Prostate gland (tissue), 2 donors: ENCODE measurements at places on chromosomes 4 and X.
A peak's percentile ranks its signal among the peaks of the same experiment; 100 is the strongest.

DNA sequence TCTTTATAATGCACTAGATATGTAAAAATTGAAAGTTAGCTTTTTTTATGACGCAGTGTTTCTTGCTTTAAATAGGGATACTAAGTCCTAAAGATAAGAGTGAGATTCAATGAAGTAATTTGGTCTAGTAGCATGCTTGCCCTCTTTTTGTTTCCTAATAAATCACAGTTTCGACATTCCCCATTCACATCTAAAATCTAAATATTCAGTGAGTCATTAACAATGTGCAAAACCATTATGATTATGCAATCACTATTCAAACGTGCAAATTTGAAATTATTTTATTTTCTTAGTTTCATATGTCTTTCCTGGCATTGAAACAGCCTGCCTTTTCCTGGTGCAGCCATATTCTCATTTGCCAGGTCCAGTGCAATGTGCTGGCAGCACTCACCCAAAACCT lies 1350.5 kb upstream of the PABPC4L start:
- H3K27me3 ChIP-seq, result no peaks in the 10 kb centered on the region
- H3K4me1 ChIP-seq, result no peaks in the 10 kb centered on the region
- H3K4me3 ChIP-seq, result no peak overlapping the region
- DNase-seq, result no peak
- no peak overlapping the region for H3K27ac ChIP-seq
- no peaks in the 10 kb centered on the region for H3K36me3 ChIP-seq

GRCh38 chrX:72180539-72180938 lies 1.0 kb upstream of the PIN4 start:
- H3K4me1 ChIP-seq, result no peaks in the 10 kb centered on the region
- H3K36me3 ChIP-seq, result no peaks in the 10 kb centered on the region
- no peak overlapping the region for H3K4me3 ChIP-seq
- H3K27me3 ChIP-seq, result no peaks in the 10 kb centered on the region
- no peak for DNase-seq

DNA sequence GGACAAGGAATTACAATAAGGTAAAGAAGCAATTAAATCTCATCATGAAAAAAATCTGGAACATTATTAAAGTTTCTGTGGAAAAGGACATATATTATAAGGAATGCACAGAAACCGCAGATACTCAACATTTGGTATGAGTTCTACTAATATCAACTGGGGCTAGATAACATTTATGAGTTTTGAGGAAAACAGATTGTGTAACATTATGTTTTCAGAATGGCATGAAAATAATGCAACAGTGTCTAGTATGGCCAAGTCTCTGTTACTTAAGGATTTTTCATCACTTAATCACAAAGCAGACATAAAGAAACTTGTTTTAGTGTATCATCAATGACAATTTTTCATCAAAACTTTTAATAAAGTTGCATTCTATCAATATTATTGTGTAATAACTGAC lies 785.0 kb downstream of the GLUD2 start:
- H3K27ac ChIP-seq, result no peak overlapping the region
- no peaks in the 10 kb centered on the region for H3K27me3 ChIP-seq
- H3K36me3 ChIP-seq, result no peaks in the 10 kb centered on the region
- H3K4me1 ChIP-seq, result no peaks in the 10 kb centered on the region

DNA sequence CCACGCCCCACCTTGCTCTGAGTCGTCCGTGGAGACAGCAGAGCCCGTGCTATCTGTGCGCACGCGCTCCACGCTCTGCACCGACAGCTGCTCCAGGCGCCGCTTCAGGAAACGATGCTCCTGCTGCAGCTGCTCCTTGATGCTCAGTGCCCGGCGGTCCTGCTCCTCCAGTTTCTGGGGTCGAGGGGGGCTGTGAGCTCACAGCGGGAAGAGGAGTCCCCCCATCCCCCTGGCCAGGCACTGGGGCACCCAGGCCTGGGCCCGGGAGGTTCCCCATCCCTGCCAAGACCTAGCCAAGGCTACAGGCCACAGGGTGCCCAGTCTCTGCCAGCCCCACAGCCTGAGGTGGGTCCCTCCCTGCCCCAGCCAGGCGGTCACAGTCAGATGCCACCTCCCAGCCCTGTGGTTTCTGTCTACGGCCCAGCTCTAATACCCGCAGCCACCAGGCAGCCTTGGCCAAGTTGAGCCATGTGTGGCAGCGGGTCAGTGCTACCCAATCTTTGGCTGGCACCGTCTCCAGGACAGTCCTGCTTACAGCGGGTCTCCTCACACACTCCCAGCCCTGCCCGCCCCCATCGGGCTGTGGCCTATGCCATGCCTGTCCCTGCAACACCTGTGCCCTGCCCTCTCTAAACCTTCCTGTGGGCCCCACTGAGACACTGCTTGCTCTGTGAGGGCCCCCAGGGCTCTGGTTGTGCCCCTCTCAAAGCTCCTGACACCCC lies 9.3 kb upstream of the HAUS3 start:
- peaks cover 14% of the 10 kb centered on the region for H3K36me3 ChIP-seq
- H3K4me3 ChIP-seq, result no peak overlapping the region
- H3K27me3 ChIP-seq, result no peaks in the 10 kb centered on the region
- peak; percentile 3 for DNase-seq
- H3K27ac ChIP-seq, result no peak overlapping the region
- H3K4me1 ChIP-seq, result peaks cover 13% of the 10 kb centered on the region

DNA sequence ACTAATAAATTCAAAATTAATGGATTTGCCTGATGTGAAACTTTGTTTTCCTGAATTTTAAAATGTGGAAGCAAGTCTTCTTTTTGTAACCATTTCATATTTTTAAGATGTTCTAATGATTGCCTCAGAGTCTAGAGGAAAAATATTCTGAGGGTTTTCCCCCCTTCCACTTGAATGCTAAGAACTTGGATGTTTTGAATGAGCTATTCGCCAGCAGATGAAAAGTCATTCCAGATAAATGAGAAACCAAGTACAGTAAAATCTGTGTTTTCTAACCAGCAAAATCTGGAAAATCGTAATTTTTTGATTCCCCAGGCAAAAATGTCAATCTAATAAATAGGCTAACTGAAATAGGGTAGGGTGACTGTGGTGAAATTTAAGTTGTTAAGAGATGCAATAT lies 45.6 kb downstream of the SLIT2 start:
- no peak for DNase-seq
- no peaks in the 10 kb centered on the region for H3K36me3 ChIP-seq
- no peak overlapping the region for H3K4me3 ChIP-seq
- no peak overlapping the region for H3K27ac ChIP-seq
- no peaks in the 10 kb centered on the region for H3K27me3 ChIP-seq

- no peaks in the 10 kb centered on the region for H3K4me1 ChIP-seq
- no peak for DNase-seq
- no peak overlapping the region for H3K4me3 ChIP-seq
These were observed 129.1 kb downstream of the HMX1 start for GRCh38 chr4:8742546-8742945.

DNA sequence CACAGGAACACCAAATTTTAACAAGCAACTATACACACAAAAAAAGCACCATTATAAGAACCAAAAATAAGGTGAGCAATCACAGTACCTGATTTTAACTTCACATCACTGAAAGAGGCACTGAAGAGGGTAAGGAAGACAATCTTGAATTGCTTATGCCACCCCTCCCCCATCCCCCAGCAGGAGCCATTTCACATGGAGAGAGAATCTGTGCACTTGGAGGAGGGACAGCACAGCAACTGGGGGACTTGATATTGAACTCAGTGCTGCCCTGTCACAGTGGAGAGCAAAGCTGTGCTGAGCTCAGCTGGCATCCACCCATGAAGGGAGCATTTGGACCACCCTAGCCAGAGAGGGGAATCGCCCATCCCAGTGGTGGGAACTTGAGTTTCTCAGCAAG lies 56.0 kb downstream of the NUDT11 start:
- no peaks in the 10 kb centered on the region for H3K4me1 ChIP-seq
- no peak overlapping the region for H3K4me3 ChIP-seq
- H3K27ac ChIP-seq, result no peak overlapping the region
- H3K36me3 ChIP-seq, result no peaks in the 10 kb centered on the region
- DNase-seq, result no peak
- H3K27me3 ChIP-seq, result no peaks in the 10 kb centered on the region

DNA sequence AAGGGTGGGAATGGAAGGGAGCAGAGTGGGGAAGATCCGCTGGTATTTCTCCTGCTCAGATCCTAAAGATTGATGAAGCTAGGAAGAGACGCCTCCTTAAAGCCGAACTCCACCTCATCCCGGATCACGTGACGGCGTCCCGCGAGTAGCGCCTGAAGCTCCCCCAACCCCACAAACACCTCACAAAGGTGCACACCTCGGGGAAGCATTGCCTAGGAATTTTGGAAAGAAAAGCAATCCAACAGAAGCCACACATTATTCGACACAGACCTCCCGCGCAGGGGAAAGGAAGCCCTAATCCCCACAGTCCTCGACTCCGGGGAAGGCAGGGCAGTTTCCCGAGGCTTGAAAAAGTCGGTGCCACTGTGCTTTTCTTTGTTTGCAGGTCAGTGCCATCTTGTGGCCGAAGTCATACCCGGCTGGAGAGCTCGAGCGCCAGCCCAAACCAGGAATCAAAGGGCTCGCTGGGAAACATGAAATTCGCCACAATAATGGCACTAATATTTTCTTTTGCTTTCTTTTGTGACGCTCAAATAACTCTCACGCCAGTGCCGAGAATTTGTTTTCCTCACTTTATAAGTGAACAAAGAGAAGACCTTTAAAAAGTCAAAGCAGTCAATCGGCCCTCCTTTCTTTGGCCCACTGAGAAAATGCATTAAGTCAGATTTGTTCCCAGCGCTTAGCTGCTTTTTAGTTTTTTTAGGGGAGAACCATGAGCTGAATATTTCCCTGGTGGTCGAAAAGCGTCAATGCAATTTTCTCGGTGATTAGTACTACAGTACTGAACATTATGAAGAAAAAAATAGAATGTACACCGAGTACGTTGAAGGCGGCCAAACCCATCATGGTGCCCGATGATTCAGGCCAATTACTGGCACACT lies at the start of gene NPY1R:
NPY1R (minus strand) TSS at position 71 of the 881 bp plus-strand sequence. CDS start 6,042 bp downstream, outside the sequence.
- H3K4me1 ChIP-seq, result no peaks in the 10 kb centered on the region
- H3K36me3 ChIP-seq, result no peaks in the 10 kb centered on the region
- no peak within 1 kb of the TSS for H3K27ac ChIP-seq
- DNase-seq, result peak; percentile 68
- no peaks in the 10 kb centered on the region for H3K27me3 ChIP-seq
- H3K4me3 ChIP-seq, result peak within 1 kb of the TSS; percentile 35

DNA sequence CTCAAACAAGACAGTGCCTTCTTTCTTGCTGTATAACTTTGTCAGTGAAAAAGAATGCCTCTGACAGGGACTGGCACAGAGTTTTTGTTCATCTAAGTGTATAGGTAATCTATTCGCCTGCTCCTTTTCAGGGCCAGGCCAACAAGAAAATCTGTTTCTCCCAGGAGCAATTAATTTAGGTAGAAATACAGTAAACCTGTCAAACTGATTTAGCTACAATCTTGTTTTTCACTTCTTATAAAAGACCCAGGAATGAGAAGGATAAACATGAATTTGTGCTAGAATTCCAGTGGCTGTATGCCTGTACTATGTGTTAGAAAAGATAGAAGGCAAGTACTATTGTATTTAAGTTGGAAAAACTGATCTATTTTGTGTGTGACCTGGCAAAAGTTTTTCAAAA lies 6.1 kb downstream of the TMA16 start:
- no peaks in the 10 kb centered on the region for H3K36me3 ChIP-seq
- DNase-seq, result no peak
- no peaks in the 10 kb centered on the region for H3K27me3 ChIP-seq
- H3K4me1 ChIP-seq, result no peaks in the 10 kb centered on the region
- H3K4me3 ChIP-seq, result no peak overlapping the region

GRCh38 chr4:145842224-145842887 lies 96.3 kb downstream of the ZNF827 start:
- H3K27me3 ChIP-seq, result no peaks in the 10 kb centered on the region
- no peak for DNase-seq
- no peaks in the 10 kb centered on the region for H3K36me3 ChIP-seq
- H3K4me1 ChIP-seq, result peaks cover 3% of the 10 kb centered on the region

- H3K27ac ChIP-seq, result no peak overlapping the region
- H3K4me1 ChIP-seq, result no peaks in the 10 kb centered on the region
- no peak overlapping the region for H3K4me3 ChIP-seq
- H3K36me3 ChIP-seq, result no peaks in the 10 kb centered on the region
- DNase-seq, result no peak
These were observed 57.6 kb upstream of the MAP9 start for GRCh38 chr4:155434366-155434765.

GRCh38 chr4:1579001-1579900 lies 104.9 kb downstream of the FAM53A start:
- peak overlapping the region; percentile 61 for H3K27ac ChIP-seq
- peak; percentile 17 for DNase-seq
- no peaks in the 10 kb centered on the region for H3K36me3 ChIP-seq
- H3K4me3 ChIP-seq, result peak overlapping the region; percentile 45
- no peaks in the 10 kb centered on the region for H3K27me3 ChIP-seq

DNA sequence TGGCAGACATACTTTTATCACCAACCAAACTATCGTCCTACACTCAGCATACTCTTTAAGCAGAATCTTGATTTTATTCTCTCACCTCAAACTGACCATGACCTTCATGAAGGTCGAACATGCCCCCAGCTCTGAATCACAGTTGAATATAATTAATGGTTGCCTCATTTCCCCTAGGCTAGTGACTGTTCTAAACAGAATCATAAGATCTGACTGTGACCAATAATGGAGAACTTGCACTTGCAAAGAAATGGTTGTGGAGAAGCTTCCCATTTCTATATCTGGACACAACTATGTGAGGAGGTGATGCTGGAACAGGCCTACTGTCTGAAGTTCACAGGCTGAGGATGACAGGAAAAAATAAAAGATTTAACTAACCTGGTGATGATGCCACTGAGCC lies 85.1 kb downstream of the PDGFC start:
- H3K27me3 ChIP-seq, result no peaks in the 10 kb centered on the region
- H3K36me3 ChIP-seq, result no peaks in the 10 kb centered on the region
- H3K4me3 ChIP-seq, result no peak overlapping the region
- H3K27ac ChIP-seq, result no peak overlapping the region

DNA sequence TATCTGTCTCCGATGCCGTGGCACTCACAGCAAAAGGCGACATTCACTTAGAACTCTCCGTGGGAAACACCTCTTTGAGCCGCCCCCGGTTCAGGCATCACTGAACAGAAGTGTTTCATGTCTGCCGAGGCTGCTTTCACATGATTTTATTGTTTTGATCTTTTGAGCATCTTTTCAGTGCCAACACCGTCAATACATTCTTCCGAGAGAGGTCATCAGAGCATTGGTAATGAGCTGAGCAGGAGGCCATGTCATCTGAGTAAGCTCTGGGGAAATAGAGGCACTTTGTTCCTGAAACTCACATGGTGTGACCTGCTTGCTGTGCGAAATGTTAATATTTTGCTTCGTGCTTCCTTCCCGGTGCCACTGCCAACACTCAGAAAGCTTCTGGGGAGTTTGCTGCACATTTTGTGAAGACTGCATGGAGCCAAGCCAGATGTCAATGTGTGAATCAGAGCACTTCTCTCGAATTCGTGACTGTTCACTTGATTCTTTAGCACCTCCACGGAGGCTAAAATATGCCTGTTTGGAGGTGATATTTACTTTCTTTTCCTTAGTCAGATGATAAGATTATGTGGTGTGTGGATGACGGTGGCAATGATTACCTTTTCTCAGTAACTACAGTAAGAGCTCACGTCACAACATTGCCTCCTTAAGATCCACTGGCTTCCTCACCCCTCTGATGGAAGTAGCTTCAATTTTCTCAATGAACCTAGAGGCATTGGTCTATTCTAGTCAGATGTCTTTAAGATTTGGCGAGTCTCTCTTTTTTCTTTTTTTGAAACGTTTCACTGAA lies 222.3 kb upstream of the HS3ST1 start:
- DNase-seq, result no peak
- no peaks in the 10 kb centered on the region for H3K4me1 ChIP-seq
- no peaks in the 10 kb centered on the region for H3K27me3 ChIP-seq
- H3K27ac ChIP-seq, result no peak overlapping the region

- H3K4me1 ChIP-seq, result no peaks in the 10 kb centered on the region
- no peak overlapping the region for H3K27ac ChIP-seq
These were observed 15.1 kb upstream of the FGFR3 start for GRCh38 chr4:1777822-1778641.
